ENCODE measurements at places on chromosomes 3 and 15.

DNA sequence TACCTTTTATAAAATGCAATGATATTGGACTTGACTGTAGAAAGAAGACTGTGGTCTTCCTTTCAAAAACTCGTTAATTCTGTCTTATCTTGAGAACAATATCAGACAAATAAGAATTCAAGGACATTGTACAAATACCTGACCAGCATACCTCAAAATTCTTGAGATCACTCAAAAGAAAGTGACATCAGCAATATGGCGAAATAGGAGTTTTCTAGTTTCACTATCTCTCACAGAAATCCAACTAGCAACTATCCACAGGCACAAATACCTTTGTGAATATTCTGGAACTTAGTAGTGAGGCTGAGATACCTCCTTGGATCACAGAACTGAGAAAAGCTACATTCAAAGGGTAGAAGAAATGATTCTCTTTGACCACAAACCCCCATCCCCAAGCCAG lies 419.7 kb downstream of the ZNF385D start:
- no peak for DNase-seq

GRCh38 chr15:80643431-80643951 lies 51.6 kb upstream of the ABHD17C start:
- no peak for DNase-seq

DNA sequence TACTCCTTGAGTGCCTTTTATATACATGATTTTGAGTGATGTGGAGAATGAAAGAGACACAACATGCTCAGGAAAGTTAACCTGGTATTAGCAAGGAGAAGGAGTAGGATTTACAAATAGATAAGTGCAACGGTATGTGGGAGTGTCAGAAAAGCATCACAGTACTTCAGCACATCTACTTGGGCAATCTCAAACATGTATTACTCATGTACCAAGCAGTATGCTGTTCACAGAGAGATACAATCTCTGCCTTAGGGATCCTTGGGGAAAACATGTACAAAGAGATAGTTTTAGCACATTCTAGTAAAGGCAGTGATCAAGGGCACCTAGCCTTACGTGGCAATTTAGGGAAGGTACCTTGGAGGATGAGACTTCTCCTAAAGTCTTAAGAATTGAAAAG lies 146.5 kb downstream of the FILIP1L start:
- no peak for DNase-seq

DNA sequence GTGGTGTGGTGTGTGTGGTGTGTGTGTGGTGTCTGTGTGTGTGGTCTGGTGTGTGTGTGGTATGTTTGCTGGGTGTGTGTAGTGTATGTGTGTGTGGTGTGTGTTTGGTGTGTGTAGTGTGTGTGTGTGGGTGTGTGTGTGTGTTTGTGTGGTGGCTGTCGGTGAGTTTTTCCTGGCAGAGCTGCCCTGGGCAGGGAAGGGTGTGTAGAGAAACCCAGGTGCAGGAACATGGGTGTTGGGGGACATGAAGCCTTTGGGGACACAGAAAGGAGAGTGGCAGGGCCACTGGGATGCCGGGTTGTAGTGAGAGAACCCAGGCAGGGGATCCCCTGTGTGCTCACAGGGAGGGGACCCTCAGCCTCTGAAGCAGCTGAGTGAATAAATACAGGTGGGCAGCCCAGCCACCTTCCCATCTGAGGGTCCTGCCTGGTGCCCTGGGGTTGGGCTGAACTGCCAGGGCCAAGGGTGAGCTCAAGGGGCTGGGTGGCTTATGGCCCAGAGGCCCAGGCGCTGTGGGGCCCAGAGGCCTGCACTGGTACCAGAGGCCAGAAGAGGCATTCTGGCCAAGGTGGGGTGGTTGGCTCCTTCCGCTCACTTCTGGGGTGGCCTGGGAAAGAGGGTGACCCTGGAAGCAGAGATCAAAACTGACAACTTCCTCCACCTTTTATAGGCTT lies 48.5 kb upstream of the CTSH start:
- no peak for DNase-seq

GRCh38 chr3:175233957-175234940 lies 375.1 kb downstream of the NAALADL2 start:
- DNase-seq, result no peak

GRCh38 chr3:134258761-134259347 lies 8.2 kb upstream of the RYK start:
- DNase-seq, result no peak

- no peak for DNase-seq
These were observed 19.2 kb downstream of the ALS2CL start for GRCh38 chr3:46674031-46674845.

GRCh38 chr3:174419216-174419615 lies 439.9 kb upstream of the NAALADL2 start:
- DNase-seq, result no peak

- DNase-seq, result no peak
These were observed 79.5 kb upstream of the BLM start for GRCh38 chr15:90637693-90638092.

DNA sequence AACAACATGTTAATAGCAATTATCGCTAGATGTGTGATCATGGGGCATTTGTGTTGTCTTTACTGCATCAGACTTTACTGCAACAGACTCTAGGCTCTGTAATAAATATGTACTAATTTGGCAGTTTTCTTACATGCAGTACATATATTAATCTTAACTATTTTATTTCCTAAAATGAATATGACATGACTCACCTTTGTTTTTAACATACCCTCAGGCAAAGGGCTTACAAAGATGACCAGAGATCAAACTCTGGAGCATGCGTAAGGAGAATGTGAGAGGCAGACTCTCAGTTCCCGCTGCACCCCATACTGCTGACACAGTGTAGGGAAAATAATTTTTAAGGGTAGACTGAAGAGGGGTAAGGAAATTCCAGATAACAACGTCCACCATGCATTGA lies 7.2 kb upstream of the FAM174B start:
- DNase-seq, result no peak

- no peak for DNase-seq
These were observed 293.5 kb downstream of the AGBL1 start for GRCh38 chr15:86373147-86373546.

DNA sequence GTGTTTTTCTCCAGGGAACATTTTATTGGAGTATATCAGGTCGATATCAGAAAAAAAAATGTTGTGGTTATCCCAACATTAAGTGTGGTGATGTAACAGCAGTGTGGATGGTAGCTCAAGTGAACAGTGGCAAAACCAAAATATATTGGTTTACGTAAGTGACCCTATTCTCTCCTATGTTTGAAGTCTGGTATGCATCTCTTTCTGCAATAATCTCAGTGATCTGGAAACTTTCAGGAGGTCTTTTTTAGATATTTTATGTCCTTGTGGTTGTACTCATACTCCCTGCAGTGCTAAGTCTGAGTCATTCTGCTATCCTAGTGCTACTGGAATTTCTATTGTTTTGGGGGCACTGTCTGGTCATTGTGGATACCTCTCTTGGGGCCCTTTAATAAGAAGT lies 137.9 kb downstream of the SNRPN start:
- DNase-seq, result no peak

- no peak for DNase-seq
These were observed 49.3 kb downstream of the MME start for GRCh38 chr3:155129396-155129795.

DNA sequence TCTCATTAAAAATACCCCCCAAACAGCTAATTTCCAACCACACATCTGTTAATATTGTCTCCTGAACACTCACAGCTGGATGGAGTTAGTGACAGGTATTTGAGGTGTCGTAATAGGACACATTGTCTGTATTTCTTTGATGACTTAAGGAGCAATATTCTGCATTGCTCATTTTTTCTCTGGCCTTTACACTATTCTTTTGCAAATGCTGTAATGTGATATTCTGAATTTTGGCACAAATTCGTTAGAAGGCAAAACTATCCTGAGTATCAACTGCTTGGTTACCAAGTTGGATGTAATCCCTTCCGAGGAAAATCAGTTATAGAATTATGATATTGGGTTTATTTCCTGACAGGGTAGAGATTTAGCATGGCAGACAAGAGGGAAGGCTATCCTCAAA lies 1030.2 kb downstream of the MCTP2 start:
- DNase-seq, result no peak

- no peak for DNase-seq
These were observed 716 bp downstream of the SELENOS start for GRCh38 chr15:101276501-101277037.

DNA sequence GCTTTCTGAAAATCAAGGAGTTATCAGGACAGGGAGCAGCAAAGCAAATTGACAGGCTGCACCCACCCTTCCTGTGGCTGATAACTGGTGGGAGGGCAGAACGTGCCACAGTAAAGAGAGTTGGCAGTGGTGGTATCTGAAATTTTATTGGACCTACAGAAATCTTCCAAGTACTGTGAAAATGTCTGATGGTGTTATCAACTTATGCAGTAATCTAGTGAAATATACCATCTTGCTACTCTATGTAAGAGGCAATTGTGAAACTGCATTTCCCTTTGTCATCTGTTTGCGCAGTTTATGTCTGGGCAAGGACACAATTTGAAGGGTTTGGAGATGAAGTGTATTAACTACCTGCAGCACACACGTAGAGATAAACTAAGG lies 1.5 kb downstream of the PLCL2 start:
- DNase-seq, result no peak

DNA sequence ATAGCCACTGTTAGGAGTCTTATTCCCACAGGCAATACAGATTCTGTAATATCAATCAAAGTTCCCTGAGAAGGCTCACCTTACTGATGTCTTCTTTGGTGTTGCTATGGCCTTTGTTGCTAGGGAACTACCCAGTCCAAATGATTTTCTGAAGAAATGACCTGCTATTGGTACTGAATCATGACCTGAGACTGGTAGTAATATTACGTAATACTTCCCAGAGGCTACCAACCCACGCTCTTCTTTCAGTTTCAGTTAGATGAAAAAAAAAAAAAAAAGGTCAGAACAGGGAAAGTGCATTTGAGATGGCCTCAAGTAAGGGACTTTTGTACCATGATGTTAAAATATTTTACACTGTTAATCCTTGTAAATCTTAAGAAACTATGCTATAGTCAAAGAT lies 1092.5 kb upstream of the EPHA6 start:
- DNase-seq, result no peak

DNA sequence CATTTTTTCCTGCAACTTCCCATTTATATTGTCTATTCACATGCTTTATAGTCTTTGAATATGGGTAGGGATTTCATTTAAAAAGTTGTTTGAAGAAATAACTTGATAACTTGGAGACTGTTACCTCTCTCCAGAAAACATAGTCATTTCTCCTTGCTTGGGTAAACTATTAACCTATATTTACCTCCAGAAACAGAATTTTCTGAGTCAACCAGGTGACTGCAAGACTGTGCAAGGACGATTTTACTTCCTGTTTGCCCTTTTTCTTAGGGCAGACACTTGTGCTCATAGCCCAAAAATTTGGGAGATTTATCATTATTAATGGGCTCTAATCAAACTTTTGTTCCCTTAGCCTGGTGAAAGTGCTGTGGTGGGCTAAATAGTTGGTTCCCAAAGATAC lies 14.3 kb upstream of the MOBP start:
- no peak for DNase-seq

GRCh38 chr3:171328419-171329082 lies 131.7 kb downstream of the TNIK start:
- DNase-seq, result no peak

DNA sequence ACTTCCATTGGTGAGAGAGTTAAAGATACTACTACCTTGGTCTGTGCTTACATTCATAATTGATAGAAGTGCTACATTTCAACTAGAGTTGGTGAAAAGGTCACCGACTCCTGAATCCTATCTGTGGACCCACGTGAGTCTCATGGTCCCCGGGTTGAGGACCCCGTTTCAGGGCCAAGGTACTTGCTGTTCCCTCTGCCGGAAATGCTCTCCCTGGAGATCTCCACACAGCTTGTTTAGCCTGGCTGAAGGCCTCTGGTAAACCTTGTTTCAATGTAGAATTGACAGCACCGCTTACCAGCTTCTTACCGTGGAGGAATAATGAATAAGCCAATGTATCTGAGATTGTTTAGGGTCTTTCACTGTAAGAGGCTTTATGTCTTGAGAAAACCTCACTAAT lies 226.0 kb upstream of the GOLGA6L4 start:
- no peak for DNase-seq

- DNase-seq, result no peak
These were observed 73.0 kb downstream of the FILIP1L start for GRCh38 chr3:100041328-100041749.

DNA sequence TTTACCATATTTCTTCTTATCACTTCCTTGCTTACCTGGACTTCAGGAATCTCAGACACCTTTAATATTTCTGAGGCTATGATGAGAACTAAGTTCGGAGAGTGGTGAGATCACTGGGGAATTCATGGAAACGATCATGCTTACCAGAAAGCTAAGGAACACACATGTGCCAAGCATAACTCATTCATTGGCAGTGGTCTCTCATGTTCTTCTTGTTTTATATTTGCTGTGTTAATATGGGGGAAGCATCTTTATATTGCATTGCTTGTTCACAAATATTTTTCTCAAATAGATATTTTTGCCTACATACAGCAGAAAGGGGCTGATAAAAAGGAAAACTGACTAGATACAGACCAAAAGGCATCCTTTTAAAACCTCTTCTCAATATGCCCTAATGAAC lies 55.8 kb downstream of the COL6A6 start:
- DNase-seq, result no peak

DNA sequence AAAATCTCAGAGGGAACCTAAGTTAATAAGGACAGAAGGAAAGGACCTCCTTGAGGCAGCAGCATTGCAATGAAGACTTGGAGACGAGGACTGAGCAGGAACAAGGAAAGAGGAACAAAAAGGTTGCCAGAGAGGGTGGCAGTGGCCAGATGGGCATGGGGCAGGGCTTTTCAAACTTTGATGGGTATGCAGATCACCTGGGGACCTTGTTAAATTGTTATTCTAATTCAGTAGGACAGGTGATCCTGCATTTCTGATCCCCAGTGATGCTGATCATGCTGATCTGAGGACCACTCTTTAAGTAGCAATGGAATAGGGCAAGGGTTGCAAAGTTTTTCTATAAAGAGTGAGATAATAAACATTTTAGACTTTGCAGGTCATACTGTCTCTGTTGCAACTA lies 11.1 kb downstream of the COL6A6 start:
- DNase-seq, result no peak

GRCh38 chr15:22974745-22975144 lies 5.4 kb downstream of the CYFIP1 start:
- DNase-seq, result no peak
